Suprapubic skin (tissue), 4 donors: ENCODE measurements at places on chromosomes 12 and 14.

DNA sequence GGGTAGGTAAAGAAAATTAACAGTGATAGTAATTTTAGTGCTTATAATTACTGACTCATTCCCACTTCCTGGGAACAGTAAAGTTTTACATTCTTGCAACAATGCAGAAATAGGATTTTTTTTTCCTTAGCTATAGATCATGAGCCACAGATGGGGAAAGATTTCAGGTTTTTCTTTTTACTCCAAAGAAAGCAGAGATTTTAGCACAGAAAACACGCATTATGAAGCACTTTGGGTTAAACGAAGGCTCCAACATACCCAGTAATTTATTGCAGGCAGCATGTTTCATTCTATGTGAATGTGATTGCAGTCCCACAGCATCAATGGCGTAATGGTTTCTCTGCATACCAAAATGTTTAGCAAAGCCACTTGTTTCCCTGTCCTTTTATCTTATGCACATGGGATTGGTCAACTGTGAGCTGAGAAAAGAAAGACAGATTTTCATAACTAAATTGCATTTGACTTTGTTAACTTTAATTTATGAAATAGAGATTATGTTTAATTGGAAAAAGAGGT, 124.6 kb upstream of the E2F7 start:
- H3K4me1 ChIP-seq, result no peaks in the 10 kb centered on the region
- no peak overlapping the region for H3K27ac ChIP-seq
- no peak for DNase-seq

DNA sequence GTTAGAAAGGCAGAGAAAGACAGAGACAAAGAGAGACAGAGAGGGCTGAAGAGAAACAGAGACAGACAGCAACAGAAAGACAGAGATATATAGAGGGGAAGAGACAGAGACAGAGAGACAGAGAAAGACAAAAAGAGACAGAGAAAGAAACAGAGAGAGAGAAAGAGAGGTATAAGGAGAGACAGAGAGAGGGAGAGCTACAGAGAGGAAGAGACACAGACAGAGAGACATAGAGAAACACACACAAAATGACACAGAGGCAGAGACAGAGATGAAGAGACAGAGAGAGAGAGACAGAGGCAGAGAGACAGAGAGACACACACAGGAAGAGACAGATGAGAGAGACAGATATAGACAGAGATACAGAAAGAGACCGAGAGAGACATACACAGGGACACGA, 168.6 kb downstream of the TMEM121 start:
- DNase-seq, result no peak
- H3K36me3 ChIP-seq, result no peaks in the 10 kb centered on the region
- no peak overlapping the region for H3K4me3 ChIP-seq
- H3K4me1 ChIP-seq, result no peaks in the 10 kb centered on the region

- no peak overlapping the region for H3K27ac ChIP-seq
- no peaks in the 10 kb centered on the region for H3K36me3 ChIP-seq
- no peak for DNase-seq
- no peaks in the 10 kb centered on the region for H3K27me3 ChIP-seq
- H3K4me1 ChIP-seq, result peaks cover 28% of the 10 kb centered on the region
- H3K4me3 ChIP-seq, result no peak overlapping the region
Observed at GRCh38 chr14:91058042-91058581, 2.3 kb downstream of the RPS6KA5 start.

DNA sequence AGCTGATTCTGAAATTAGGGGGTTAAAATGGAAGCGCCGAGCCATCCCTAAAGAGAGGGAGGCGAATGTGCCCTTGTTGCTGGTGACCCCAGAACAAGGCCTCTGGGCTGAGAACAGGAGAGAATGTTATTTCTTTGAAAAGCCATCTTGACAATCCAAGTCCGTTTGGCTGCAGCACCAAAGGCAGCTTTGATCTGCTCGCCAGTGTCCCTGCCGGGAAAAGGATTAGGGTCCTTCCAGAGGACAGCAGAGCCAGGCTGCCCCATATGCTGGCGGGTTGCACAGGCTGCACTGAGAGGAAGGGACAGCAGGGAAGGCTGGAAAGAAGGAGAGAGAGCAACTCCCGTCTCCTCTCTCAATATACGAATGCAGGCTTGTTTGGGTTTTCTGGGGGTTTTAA, 141.7 kb downstream of the TMEM132C start:
- no peak for DNase-seq
- H3K27ac ChIP-seq, result no peak overlapping the region
- no peak overlapping the region for H3K4me3 ChIP-seq

- DNase-seq, result no peak
- H3K27me3 ChIP-seq, result no peaks in the 10 kb centered on the region
- no peak overlapping the region for H3K27ac ChIP-seq
- H3K4me1 ChIP-seq, result no peaks in the 10 kb centered on the region
Observed at GRCh38 chr12:101414533-101415119, 7.1 kb upstream of the ARL1 start.

DNA sequence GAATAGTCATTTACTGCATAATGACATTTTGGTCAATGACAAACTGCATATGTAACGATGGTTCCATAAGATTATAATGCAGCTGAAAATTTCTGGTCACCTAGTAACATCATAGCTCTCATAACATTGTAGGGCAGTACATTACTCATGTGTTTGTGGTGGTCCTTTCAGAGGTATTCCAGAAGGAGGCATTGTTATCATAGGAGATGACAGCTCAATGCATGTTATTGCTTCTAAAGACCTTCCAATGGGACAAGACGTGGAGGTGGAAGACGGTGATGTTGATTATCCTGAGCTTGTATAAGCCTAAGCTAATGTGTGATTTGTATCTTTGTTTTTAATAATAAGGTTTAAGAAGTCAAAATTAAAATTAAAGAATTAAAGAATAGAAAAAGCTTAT, 43.8 kb upstream of the TSPAN11 start:
- no peak for DNase-seq
- no peaks in the 10 kb centered on the region for H3K36me3 ChIP-seq
- H3K27ac ChIP-seq, result no peak overlapping the region
- peaks cover 6% of the 10 kb centered on the region for H3K4me1 ChIP-seq
- no peaks in the 10 kb centered on the region for H3K27me3 ChIP-seq
- no peak overlapping the region for H3K4me3 ChIP-seq

DNA sequence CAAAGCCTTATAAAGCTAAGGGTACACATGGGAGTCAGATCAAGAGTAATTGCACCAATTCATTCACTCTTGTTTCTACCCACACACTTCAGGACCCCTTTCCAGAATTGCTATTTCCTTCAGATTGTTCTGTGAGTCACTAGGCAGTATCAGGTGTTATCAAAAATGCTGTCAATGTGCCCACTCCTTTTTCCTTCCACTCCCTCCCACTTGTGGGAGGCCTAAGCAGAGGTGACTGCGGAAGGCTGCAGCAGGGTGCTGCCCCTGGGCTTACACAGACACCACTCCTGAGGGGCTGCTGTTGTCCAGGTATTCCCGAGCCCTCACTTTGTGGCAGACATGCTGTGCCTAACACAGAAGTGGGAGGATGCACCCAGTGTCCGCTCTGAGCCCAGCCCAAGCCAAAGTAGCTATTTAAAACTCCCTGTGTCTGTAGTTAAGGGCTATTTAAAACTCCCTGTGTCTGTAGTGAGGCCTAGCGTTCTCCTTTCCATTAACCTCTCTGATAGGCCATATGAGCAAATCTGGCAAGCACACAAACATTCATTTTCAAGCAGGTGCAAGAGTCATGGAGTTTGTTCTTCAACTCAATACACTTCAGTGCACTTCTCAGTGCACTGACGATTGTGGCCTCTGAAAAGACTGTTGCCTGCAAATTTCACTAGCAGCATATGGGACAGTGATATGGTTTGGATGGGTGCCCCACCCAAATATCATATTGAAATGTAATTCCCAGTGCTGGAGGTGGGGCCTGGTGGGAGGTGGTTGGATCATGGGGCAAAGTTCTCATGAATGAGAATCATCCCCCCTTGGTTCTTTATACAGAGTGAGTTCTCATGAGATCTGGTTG, 117.8 kb downstream of the PHLDA1 start:
- no peak overlapping the region for H3K27ac ChIP-seq
- DNase-seq, result no peak
- H3K4me1 ChIP-seq, result peaks cover 14% of the 10 kb centered on the region
- H3K4me3 ChIP-seq, result no peak overlapping the region
- H3K27me3 ChIP-seq, result no peaks in the 10 kb centered on the region

DNA sequence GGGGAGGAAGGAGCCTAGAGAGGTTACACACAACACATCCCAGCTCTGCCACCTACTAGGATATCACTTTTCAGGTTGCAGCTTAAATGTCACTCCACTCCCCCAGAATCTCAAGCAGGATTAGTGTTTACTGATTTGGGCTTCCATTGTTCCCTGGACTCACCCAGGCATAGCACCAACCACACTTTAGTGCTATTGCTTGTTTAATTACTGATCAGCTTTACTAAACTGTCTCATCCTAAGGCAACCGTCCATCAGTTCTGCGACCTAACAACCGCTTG, 6.1 kb upstream of the KRT18 start:
- DNase-seq, result no peak
- H3K4me1 ChIP-seq, result no peaks in the 10 kb centered on the region
- no peaks in the 10 kb centered on the region for H3K36me3 ChIP-seq
- no peak overlapping the region for H3K27ac ChIP-seq
- H3K4me3 ChIP-seq, result no peak overlapping the region
- H3K27me3 ChIP-seq, result peaks cover 20% of the 10 kb centered on the region

GRCh38 chr12:100795174-100795799, 711 bp downstream of the ANO4 start:
- DNase-seq, result no peak
- peaks cover 15% of the 10 kb centered on the region for H3K27me3 ChIP-seq
- H3K27ac ChIP-seq, result no peak overlapping the region
- H3K4me3 ChIP-seq, result no peak overlapping the region
- H3K36me3 ChIP-seq, result no peaks in the 10 kb centered on the region

GRCh38 chr14:34460295-34460694, 1.7 kb downstream of the SPTSSA start:
- DNase-seq, result no peak
- peaks cover 13% of the 10 kb centered on the region for H3K36me3 ChIP-seq
- no peaks in the 10 kb centered on the region for H3K27me3 ChIP-seq
- H3K4me3 ChIP-seq, result peak overlapping the region; percentile 86
- H3K4me1 ChIP-seq, result peaks cover 23% of the 10 kb centered on the region
- H3K27ac ChIP-seq, result no peak overlapping the region

DNA sequence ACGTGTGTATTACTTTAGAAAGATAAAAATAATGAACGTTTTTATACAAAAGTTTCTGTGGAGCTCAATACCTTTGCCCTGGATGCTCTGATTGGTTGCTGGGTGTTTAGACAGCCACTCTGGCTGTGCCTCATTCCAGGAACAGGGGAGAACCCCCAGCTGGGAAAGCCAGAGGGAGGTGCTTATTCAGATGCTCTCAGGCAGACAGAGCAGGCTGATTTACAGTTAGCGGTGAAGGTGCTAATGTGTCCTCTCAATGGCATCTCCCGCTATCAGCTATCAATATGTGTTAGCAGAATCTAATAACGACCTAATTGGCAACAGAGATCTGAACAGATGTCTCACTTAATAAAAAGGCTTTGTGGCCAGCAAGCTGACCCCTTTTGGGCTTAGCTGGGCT, 402.3 kb downstream of the NUAK1 start:
- H3K27ac ChIP-seq, result no peak overlapping the region
- H3K4me3 ChIP-seq, result no peak overlapping the region
- no peak for DNase-seq
- H3K27me3 ChIP-seq, result no peaks in the 10 kb centered on the region

GRCh38 chr14:100734031-100734990, 7.6 kb downstream of the DLK1 start:
- H3K36me3 ChIP-seq, result no peaks in the 10 kb centered on the region
- no peak for DNase-seq
- H3K4me3 ChIP-seq, result no peak overlapping the region
- no peak overlapping the region for H3K27ac ChIP-seq
- H3K4me1 ChIP-seq, result peaks cover under 1% of the 10 kb centered on the region

GRCh38 chr14:54478636-54479215, 10.1 kb downstream of the GMFB start:
- no peak overlapping the region for H3K27ac ChIP-seq
- H3K4me1 ChIP-seq, result no peaks in the 10 kb centered on the region
- no peak for DNase-seq
- no peaks in the 10 kb centered on the region for H3K27me3 ChIP-seq

- no peak for DNase-seq
- no peak overlapping the region for H3K27ac ChIP-seq
- H3K4me1 ChIP-seq, result peaks cover 32% of the 10 kb centered on the region
- H3K27me3 ChIP-seq, result no peaks in the 10 kb centered on the region
- H3K4me3 ChIP-seq, result peak overlapping the region; percentile 74
Observed at GRCh38 chr14:60736494-60736893, 1.9 kb downstream of the MNAT1 start.

GRCh38 chr14:104034976-104035699, 50.4 kb upstream of the ASPG start:
- no peak overlapping the region for H3K27ac ChIP-seq
- no peaks in the 10 kb centered on the region for H3K36me3 ChIP-seq
- H3K4me1 ChIP-seq, result no peaks in the 10 kb centered on the region
- H3K4me3 ChIP-seq, result no peak overlapping the region
- H3K27me3 ChIP-seq, result peaks cover 53% of the 10 kb centered on the region
- DNase-seq, result no peak

GRCh38 chr14:33655421-33655820, 295.5 kb downstream of the EGLN3 start:
- no peak overlapping the region for H3K4me3 ChIP-seq
- H3K4me1 ChIP-seq, result no peaks in the 10 kb centered on the region

DNA sequence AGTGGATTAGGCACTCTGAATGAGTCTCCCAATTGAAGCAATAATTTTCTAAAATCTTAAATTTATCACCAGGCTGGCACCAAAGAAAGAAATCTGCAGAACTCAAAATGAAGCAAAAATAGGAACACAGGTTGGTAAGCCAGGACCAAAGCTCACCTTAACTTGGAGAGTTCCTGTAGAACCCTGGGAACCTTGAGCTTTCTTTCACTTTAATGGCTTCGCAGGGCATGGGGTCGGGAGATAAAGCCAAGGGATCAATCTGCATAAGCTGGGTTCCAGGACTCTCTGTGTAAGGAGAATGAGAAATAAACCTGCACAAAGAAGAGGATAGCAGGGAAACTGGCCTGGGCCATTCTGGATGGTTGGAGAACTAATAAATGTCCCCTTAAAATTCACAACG, 8.3 kb upstream of the VDR start:
- no peaks in the 10 kb centered on the region for H3K36me3 ChIP-seq
- DNase-seq, result no peak
- H3K27me3 ChIP-seq, result no peaks in the 10 kb centered on the region

- no peak overlapping the region for H3K4me3 ChIP-seq
- no peaks in the 10 kb centered on the region for H3K4me1 ChIP-seq
- no peak for DNase-seq
- H3K36me3 ChIP-seq, result peaks cover 2% of the 10 kb centered on the region
- H3K27ac ChIP-seq, result no peak overlapping the region
- H3K27me3 ChIP-seq, result no peaks in the 10 kb centered on the region
Observed at GRCh38 chr14:95208598-95208997, 51.3 kb upstream of the DICER1 start.
